ENCODE measurements at places on chromosomes 1 and 21.
A peak's percentile ranks its signal among the peaks of the same experiment; 100 is the strongest.

DNA sequence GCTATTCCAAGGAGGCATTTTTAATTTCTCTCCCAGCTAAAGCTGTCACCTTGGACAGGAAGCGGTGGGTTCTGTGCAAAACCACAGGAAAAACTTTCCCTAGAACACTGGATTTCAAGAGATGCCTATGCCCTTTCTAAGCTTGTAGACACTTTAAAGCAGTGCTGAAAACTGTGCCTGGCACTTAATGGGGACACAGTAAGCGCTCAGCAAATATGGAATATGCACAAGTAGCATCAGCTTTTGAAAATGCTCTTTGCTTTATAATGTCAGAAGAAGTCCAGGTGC, 50.9 kb upstream of the TARBP1 start:
- DNase-seq, result peak; percentile 31

- no peak for DNase-seq
Measured at GRCh38 chr21:26055841-26056264, 114.7 kb downstream of the APP start.

- DNase-seq, result no peak
Measured at GRCh38 chr1:81044708-81045107, 756.0 kb upstream of the ADGRL2 start.

- peak; percentile 68 for DNase-seq
Measured at GRCh38 chr1:178465011-178465410, 31.8 kb downstream of the CLEC20A start.

DNA sequence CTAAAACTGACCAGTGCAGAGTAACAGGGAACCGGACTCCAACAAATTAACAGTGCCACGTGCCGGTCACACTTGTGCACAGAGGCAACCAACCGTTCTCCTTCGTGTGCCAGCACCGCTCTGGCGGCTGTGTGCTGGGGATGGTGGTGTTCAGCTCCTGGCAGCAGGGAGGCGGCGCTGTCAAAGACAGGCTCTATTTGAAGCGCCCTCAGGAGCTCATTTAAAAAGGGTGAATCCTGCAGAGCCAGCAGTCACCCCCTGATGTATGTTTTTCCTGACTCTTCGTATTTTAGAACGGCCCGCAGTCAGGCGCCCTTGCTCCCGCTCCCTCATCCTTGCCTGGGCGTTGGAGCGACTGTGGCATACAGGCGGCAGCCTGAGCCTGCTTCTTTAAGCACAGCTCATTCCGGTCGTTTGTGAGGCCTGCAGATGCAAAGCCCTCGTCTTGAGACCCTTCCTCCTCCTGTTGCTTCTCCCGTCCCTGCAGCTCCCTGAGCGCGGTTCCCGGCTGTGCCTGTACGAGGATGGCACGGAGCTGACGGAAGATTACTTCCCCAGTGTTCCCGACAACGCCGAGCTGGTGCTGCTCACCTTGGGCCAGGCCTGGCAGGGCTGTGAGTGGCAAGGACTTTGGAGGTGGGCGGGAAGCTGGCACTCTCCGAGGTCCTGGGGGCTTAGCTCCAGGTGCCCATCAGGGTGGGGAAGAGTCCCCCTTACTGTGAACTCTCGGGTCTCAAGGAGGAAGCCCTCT, 1.1 kb downstream of the DFFB start:
- peak; percentile 40 for DNase-seq

- DNase-seq, result no peak
Measured at GRCh38 chr21:31892686-31893085, 19.9 kb downstream of the HUNK start.

- DNase-seq, result peak; percentile 2
Measured at GRCh38 chr21:32653326-32653901, 41.2 kb upstream of the CFAP298 start.

DNA sequence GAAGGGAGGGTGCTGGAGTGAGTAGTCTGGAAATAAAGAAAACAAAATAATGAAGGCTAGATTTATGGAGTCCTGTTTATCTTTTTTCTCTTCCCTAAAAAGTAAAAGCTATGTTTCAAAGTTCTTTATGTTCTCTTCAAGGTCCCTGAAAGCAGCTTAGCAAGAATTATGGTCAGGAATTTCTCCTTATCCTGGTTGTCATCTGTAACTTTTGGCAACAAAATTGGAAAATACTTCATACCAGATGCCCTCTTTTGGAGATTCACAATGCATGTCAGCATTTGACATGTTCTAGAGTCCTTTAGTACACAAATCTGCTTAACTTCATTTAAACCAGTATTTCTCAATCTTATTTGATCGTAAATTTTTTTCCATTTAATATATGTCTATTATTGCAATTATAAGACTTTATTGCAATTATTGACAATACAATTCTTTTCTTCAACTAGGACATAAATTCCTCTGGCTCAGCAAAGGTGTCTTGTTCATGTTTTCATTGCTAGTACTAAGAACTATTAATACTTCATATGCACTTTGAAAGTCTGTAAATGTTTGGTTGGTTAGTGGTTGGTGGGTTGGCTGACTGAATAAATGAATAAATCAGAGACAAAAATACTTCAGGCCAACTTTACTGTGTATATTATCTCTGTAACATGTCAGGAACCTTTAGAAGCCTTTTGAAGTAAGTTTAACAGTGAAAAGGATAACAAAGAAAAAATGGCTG, 101.5 kb downstream of the ATP1B1 start:
- no peak for DNase-seq

GRCh38 chr1:55610203-55610602, 395.0 kb upstream of the USP24 start:
- peak; percentile 82 for DNase-seq

GRCh38 chr1:183720028-183720427, 66.9 kb upstream of the APOBEC4 start:
- DNase-seq, result no peak

GRCh38 chr1:47780469-47780995, 216.7 kb downstream of the TRABD2B start:
- no peak for DNase-seq

DNA sequence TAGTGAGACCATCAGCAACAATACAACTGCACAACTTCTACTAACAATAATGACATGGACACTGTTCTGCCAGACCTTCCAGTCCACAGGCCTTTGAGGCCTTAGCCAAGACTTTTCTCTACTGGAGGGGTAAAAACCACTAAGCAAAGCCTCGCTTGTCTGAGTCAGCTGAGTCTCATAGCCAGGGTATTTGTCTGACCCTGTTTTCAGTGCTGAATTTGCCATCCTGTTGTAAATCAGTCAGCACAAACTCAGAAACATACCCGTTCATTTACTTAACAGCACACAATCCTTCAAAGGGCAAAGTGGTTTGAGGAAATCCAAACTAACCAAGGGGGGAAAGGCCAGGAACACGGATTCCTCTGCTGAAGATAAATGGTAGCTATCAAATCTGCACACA, 537.8 kb downstream of the SMYD3 start:
- peak; percentile 81 for DNase-seq
